Activated naive CD4-positive, alpha-beta T cell (primary cell): ENCODE measurements at places on chromosomes 1 and 21.

DNA sequence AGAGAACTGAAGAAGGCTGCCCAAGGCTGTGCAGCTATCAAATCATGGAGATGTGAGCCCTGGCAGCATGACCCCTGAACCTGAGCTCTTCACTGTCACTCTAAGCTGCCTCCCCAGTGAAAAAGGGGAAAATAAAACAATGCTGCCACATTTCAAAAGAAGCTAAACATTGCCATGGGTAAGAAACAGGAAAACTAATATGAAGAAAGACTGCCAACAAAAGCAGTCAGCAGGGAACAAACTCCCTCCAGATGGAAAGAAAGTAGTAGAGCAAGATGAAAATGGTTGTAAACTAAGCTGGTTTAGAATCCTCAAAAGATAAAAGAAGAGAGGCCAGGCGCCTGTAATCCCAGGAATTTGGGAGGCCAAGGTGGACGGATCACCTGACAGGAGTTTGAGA is 36.2 kb upstream of the CSF1 start:
- DNase-seq: no peak

- DNase-seq: no peak
These were observed 109.3 kb downstream of the RUNX1 start for GRCh38 chr21:34939673-34940331.

DNA sequence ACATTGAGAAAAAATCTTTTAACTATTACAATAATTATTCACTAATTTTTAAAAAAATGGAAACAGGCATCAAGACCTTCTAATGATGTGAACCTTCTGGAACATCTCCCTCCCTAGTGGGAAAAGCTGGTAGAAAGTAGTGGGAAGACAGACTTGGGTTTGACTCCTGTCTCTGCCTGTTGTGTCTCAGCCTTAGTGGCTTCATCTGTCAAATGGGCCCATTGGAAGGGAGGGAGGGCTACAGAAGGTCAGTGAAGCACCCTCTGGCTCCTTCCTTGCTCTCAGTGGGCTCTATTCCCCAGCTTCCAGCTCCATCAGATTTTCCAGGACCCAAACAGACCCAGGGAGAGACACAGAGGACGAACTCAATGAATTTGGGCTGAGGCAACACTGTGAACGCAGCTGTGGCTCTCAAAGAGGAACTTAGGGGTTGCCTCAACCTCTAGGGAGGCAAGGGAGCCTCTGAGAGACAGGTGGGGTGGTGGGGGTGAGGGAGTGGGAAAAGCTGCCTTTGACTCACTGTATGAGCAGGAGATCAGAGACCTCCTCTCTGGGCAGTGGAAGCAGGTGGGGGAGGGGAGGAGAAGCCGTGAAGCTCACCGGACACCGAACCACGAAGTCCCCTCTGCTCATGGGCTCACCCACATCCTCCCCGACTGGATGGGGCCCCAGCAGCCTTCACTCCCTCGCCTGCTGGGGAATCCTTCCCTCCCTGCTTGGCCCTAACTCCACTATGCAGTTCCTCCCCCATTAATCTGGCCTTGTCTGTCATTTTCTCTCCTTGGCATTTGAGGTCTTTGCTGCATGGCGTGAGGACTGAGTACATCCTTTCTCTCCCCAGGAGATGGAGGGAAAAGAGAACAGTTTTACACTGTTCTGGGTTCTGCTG is 4.5 kb downstream of the CNR2 start:
- DNase-seq: no peak

DNA sequence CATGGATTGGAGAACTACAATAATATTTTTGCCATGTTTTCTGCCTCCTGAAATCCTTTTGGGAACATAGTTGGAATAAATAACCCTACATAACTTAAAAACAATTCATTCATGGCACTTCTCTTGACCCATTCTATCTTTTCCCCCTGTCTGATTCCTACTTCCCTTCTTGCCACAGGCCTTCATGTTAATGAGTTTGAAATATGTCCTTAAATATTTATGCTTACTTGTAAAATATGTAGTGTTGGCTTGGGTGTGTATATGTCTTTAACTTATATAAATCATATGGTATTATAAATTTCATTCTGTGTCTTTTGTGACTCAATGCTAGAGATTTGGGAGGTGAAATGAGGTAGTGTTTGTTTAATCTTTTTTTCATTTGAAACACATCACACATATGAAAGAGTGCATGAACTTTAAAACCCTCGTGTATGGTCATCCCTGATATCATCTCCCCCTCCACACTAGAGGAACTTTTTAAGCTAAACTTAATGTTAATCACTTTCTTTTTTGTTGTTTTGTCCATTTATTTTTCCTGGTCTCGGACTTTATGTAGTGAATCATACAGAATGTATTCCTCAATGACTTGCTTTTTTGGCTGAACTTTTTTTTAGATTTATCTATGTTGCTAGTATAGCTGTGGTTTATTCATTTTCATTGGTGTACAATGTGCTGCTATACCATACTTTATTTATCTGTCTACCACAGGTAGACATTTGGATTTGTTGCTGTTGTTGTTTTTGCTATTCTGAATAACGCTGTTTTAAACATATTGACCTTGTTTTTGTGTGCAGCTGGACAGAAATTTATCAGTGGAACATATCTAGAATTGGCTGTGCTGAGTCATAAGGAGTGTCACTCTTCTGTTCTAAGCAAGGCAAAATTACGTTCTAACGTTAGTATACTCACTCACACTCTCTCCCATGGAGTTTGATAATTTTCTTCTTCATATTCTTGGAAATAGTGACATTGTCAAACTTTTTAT is 441.6 kb downstream of the PLPP3 start:
- no peak for DNase-seq

GRCh38 chr21:26001356-26001755 is 169.2 kb downstream of the APP start:
- DNase-seq: no peak

DNA sequence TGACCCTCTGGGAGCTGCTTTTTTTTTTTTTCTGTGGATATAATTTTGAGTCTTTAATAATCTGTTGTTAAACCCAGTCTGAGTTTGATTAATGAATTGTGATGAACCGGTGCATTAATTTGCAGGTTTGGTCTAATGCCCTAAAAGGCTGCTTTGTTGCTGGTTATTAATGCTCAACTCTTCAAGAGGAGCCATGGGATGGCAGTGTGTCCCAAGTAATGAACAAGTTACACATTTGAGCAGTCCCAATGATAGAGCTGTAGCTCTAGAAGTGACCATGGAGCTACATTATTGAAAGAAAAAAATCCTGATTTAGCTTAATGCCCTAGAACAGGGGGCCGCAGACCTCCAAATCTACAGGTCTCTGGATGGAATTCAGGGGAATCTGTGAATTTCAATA is 53.1 kb downstream of the RWDD3 start:
- no peak for DNase-seq

DNA sequence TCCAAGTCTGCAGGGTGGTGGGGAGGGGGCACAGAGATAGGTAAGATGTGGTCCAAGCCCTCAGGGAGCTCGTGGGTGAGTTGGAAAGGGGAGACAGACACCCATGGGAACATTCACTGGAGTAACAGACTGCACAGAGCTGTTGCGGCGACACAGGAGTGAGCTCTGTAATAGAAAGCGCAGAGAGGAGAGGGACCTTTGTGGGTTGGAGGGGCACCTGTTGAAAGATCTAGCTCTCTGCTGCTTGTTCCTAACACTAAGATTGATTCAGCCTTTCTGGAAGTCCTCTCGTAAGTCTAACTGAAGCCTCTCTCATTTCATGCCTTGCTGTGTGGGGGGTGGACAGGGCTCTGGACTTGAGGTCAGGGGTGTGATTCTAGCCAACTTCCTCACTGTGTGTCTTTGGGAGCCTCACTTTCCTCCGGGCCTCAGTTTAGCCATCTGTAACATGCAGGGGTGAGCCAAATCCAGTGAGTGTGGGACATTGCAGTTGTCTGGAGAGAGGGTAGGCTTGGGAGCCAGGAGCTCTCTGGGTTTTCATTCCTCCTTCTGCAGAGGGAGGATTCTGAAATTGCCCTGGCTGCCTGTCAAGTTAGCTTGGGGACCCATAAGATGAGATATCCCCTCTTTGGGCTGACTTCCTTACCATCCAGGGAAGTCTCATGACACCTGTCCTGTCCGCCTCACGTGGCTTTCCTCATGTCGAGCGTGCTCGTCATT is 2.0 kb upstream of the ACOT11 start:
- DNase-seq: no peak

- DNase-seq: no peak
These were observed 501.9 kb upstream of the USP24 start for GRCh38 chr1:55717111-55717510.

- no peak for DNase-seq
These were observed 73.6 kb upstream of the COG2 start for GRCh38 chr1:230568676-230569075.

GRCh38 chr1:56572334-56573050 is 6.9 kb downstream of the PLPP3 start:
- DNase-seq: no peak

GRCh38 chr1:151196292-151196800 is 2.0 kb upstream of the PIP5K1A start:
- no peak for DNase-seq

DNA sequence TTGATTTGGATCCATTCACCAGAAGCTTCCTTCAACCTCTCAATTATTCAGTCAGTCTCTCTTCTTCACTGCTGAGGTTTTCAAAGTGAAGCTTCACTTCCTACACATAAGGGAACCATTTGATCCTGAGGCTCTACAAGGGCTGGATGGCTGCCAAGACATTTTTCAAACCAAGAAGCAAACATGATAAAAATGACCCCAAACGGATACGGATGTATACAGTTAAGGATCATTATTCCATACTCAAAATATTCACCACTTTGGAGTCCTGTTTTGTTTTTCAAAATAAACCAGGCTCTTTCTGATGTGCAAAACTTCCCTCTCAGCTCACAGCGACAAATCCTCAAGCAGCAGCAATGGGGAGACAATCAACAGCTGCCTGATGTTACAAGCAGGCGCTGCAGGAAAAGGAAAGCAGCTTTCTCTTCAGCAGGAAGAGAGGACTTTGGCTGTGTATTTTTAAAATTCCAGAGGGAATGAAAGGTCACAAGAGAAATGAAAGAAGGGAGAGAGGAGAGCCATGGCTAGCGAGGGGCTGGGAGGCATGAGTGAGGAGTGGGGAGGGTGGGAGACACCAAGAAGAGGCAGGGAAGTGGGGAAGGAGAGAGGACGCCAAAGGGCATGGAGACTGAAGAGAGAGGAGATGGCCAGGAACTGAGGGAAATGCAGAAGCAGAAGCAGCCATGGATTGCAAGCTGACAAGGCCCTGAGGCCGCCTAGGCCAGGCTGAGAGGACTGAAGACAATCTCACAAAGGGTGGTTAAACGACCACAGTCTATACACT is 145.4 kb downstream of the SLC45A1 start:
- no peak for DNase-seq

DNA sequence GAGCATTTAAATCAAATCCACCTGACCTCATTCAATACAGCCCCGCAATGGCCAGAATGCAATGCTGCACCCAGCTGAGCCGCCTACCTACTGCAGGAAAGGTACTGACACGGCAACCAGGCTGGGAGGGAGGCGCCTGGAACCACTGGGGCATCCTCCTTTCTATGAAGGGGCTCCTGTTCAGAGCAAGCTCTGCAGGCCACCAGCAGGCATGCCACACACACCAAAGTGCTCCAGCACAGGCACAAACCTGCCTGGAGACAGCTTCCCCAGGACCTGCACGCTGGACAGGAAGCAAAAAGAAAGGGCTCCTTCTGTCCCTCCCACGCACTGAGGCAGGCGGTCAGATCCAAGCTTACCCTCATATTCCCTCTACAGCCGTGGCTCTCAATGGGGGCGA is 21.2 kb downstream of the CTNNBIP1 start:
- no peak for DNase-seq

DNA sequence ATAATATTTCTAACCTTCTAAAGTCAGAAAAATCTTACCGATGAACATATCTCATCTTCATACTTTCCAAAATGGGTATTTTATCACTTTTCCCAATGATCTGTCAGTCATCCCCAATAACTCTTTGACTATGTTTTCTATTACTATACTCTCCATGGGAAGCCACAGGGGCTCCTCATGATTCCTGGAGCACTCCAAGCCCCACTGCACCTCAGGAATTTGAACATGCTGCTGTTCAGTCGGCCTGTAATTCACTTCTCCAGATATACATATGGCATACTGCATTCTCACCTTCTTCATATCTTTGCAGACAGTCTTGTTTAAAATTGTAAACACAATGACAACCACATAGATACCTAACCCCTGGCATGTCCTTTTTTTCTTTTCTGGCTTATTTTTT is 333.0 kb downstream of the BRINP3 start:
- DNase-seq: no peak

DNA sequence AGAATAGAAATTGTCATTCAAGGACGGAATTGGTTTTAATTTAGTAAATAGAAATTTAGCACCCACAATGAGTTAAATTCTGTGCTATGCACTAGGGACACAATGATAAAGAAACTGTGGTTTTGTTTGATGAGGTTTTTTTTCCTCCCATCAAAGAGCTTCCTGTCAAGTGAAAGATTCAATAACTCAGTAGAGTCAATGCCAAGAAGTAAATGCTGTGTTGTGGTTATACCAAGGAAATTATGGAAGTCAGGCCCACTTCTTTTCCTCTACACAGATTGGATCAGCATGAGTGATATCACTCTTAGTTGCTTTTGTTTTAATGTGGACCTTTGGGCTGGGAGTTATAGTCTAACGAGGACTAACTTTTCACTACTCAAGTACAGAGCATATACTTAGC is 1269.6 kb upstream of the ADGRL2 start:
- no peak for DNase-seq

DNA sequence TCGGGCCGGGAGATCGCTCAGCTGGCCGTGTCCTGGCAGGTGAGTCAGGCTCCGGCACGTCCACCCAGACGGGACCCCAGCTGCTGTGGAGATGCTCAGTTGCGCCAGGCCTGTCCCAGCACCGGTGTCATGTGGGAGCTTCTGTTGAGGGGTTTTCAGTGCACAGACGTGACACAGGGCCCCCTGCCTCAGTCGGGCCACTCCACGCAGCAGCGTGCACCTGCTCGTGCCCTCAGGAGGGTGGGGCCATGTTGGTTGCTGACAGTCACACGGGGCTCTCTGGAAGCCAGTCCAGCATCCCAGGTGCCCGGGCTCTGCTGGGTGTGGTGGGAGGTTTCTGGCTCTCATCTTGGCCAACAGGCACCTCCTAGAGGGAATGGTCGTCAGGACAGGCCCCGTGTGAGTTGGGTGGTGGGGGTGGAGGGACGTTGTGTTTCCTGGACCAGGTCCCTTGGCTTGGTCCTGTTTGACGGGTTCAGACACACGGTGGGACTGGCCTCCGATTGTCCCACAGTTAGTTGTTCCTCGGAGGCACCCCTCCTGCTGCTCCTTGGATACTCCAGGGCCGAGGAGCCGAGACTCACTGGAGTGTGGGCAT is 19.2 kb downstream of the ATAD3B start:
- DNase-seq: no peak
